CD4-positive, alpha-beta T cell treated with Interleukin-21 for 1 hour (primary cell): ENCODE measurements at places on chromosomes 3 and 15.

DNA sequence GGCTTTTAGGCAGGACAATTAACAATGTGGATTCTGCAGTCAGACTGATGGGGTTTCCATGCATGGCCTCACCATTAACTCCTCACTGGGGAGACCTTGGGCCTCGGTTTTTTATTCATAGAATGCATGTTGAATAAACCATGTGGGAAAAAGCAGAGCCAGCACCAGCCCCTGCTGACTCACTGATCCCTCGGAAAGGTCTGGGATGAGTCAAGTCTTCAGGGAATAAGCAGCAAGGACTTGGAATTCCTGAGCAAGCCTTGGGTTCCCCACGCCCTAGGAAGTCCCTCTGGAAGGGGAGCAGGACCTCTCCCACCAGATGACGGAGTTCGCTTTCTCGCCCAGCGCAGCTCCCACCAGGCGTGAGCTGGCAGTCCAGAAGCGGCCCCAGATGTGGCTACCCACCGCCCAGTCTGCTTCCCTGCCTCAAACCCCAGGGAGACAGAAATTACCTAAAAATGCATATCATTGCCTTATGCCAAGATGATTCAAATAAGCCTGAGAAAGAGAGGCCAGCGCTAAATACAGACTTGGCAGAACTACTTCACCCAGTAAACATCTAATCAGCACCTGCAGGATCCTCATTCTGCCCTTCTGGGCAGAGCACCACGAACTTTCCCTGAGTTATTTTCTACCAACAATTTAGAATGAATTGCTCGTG, 45.4 kb downstream of the BTD start:
- DNase-seq: no peak

DNA sequence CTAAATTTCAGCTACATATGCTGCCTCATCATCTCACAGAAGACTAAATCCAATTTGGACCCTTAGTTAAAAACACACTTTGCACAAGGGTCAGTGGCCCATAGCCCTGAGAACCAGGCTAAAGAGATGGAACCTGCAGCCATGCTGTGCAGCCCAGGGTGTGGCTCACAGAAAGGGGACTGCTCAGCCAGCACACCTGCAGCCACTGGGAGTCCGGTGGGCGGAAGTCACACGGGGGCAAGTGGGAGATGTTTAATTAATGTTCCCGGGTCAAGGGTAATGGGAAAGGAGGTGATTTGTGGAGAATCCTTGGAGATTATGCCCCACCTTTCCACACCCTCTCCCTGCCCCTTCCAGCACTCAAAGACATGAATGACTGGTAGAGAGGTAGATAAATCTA, 467.4 kb downstream of the EPHB1 start:
- no peak for DNase-seq

- DNase-seq: no peak
These were observed 509.1 kb downstream of the SHQ1 start for GRCh38 chr3:72338942-72339669.

DNA sequence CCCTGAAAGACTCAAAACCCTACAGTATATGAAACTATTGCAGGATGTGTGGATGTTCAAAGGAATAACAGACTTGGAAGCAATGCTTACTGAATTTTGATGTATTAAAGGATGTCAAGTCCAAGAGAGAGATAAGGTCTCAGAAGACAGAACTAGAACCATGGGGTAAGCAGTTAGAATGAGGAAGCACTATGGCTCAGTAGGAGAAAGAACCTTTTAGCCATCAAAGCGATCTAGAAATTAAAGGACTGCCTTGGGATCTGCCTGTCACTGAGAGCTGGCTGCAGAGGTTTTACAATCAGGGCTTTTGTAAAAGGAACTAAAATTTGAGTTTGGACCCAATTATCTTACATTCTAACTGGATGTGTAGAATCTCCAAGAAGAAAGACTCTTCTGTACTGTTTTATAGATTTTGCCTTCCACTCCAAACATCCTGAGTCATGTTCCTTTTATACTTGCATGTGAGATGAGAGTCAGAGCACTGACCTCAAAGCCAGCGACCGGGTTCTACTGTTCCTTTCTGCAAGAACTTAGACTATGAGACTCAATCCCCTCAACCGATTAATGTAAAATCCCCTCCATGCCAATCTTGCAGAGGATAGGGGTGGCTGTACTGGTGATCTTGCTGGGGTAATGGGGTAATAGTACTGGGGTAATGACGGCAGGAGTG, 412.3 kb upstream of the TPRG1 start:
- no peak for DNase-seq

- DNase-seq: no peak
These were observed 773 bp upstream of the DISP2 start for GRCh38 chr15:40357246-40357645.

- no peak for DNase-seq
These were observed 62.0 kb downstream of the P3H2 start for GRCh38 chr3:190058521-190059241.

- no peak for DNase-seq
These were observed 16.9 kb downstream of the TCAIM start for GRCh38 chr3:44355362-44356033.

GRCh38 chr3:186471771-186472170, 72.4 kb downstream of the CRYGS start:
- no peak for DNase-seq

GRCh38 chr3:46669191-46669999, 24.1 kb downstream of the ALS2CL start:
- DNase-seq: no peak

- no peak for DNase-seq
These were observed 25.0 kb downstream of the SLC7A14 start for GRCh38 chr3:170560717-170561382.

- DNase-seq: no peak
These were observed 33.5 kb downstream of the ADAM10 start for GRCh38 chr15:58716027-58716426.

GRCh38 chr15:48805591-48805990, 5.3 kb downstream of the CEP152 start:
- no peak for DNase-seq

GRCh38 chr3:158297940-158298339, 188.1 kb downstream of the RSRC1 start:
- DNase-seq: no peak

GRCh38 chr3:140896997-140897396, 44.6 kb upstream of the SLC25A36 start:
- no peak for DNase-seq
